ENCODE measurements at places on chromosomes 7 and 10.

GRCh38 chr10:32445036-32445435 is 904 bp upstream of the CCDC7 start:
- no peak for DNase-seq

DNA sequence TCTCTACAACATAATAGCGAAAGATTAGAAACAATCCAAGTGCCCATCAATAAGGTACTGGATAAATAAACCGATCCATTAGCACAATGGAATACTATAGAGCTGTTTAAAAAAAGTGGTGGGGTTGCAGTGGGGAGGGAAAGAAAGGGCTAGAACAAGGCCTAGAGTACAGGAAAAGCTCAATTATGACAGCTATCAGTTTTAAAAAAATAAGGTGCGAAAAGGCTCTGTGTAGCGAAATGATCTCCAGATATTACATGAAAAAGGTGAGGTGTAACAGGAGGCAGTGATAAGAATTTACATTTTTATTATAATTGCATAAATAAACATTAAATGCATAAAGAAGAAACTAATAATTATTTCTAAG is 30.8 kb downstream of the CYTH3 start:
- no peak for DNase-seq

DNA sequence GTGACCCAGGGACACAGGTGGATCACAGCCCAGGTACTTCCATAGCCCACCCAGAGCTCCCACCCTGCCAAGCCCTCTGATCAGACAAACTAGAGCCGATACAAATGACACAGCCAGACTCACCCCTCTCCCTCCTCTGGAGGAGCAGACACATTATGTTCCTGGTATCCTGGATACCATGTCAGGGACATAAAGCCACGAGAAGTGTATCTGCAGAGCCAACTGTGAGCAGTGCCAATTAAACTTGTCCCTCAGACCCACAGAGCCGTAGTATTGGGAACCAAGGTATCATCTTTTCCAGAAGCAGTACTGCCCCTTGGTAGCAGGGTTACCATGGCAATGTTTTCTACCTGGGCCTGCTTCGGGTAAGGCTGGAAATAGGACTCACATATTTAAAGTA is 47.3 kb upstream of the CPXM2 start:
- DNase-seq: no peak

DNA sequence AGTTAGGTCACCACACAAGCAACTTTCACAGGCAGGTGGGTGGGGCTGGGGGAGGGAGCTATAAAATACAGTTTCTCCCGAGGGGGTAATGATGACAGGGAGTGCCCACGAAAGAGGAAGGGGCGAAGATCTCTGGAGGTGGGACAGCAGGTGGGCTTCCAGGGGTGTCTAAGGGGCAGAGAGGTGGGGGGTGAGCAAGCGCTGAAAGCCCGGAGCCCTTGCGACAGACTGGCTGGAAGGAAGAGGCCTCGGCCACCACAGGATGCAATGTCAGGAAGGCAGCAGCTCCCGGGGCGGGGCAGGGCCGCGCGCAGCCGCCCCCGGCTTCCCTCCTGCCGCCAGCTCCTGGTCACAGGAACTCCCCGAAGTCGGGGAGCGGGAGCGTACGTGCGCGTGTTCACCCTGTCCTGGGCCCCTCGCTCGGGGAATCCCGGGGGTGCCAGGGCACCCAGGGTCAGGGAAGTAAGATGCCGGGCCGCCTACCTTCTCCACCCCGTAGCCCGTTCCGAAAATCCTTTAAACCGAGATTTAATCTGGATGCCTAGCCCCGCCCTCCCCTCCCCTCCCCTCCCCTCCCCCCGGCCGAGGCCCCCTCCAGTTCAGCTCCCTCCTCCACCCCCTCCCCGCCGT is 105.2 kb upstream of the PPIF start:
- peak; percentile 3 for DNase-seq

DNA sequence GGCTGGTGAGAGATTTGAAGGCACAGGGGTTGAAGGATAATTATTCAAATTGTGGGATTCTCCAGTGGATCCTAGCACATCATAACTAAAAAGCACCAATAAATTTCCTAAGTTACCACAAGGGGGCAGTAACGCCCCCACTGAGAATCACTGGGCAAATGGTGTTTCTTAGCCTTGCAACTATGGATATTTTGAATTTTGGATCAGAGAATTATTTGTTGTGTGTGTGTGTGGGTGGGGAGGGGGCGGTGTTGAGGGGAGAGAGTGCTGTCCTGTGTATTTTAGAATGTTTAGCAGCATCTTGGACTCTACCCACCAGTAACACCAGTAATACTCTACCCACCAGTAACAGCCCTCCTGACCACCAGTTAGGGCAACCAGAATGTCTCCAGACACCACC is 63.3 kb upstream of the PRKG1 start:
- DNase-seq: no peak

DNA sequence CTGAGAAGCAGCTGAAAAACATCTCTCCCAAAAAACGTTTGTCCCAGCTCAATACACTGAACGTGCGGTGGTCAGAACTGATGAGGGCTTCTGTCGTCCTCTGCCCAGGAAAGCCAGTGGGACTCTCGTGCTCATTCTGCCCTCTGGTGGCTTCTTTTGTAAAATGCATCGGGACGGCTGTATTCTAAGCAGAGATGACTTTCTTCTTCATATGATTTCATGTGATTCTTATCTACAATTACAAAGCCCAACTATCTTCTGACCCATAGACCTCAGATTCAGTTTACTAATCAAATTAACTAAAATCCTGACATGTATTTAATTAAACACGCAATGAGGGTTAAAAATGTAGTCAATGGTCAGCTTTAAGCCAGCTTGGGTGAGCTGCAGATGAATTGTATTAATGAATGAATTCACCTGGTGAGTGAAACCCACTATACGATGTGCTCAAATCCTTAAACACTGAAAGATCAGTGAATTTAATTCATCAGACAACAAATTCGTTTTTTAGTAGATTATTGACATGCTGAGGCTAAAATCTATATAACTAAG is 117.6 kb upstream of the FAM204A start:
- DNase-seq: peak; percentile 36

GRCh38 chr7:29424984-29425309 is 138.7 kb upstream of the PRR15 start:
- DNase-seq: peak; percentile 23

- DNase-seq: no peak
Observed at GRCh38 chr7:47610506-47611044, 28.7 kb upstream of the TNS3 start.

GRCh38 chr10:13670311-13670710 is 83.5 kb downstream of the PRPF18 start:
- no peak for DNase-seq

GRCh38 chr7:133345690-133346421 is 93.0 kb downstream of the EXOC4 start:
- DNase-seq: no peak

DNA sequence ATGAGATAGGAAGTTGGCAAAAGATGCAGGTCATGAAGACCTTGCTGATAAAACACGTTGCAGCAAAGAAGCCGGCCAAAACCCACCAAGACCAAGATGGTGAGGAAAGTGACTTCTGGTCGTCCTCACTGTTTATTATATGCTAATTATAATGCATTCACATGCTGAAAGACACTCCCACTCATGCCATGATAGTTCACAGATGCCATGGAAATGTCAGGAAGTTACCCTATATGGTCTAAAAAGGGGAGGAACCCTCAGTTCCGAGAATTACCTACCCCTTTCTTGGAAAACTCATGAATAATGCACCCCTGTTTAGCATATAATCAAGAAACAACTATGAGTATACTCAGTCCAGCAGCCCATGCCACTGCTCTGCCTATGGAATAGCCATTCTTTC is 202.4 kb upstream of the GRB10 start:
- DNase-seq: no peak

DNA sequence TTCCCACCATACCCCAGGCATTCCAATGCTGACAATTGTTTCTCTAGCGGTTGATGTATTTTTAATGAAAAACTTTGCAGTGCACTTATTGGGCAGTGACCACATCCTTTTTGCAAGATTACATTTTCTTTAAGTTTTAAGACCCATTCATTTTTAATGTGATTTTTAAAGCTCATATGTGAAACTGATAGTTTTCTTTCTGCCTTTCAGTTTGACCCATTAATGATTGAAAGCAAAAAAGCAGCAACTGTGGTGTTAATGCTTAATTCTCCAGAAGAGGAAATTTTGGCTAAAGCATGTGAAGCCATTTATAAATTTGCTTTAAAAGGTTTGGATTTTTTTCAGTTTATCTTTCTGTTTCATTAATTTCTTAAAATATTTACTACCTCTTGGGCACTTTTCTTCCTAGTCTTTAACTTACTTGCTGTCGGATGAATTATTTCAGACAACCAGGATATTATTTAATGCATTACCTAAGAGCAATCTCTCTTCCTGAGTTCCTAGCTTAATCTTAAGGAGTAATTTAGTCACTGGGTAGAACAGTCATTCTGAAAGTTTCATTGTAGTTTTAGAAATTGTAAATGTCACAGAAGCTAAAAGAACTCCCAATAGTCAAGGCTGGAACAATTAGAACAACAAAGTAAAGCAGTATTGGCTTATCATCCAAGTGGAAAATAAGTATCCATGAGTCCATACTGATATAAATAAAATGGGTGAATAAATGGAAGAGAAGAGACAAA is 18.3 kb downstream of the ARMC3 start:
- DNase-seq: no peak

GRCh38 chr7:41692251-41692650 is 10.6 kb downstream of the INHBA start:
- DNase-seq: no peak

DNA sequence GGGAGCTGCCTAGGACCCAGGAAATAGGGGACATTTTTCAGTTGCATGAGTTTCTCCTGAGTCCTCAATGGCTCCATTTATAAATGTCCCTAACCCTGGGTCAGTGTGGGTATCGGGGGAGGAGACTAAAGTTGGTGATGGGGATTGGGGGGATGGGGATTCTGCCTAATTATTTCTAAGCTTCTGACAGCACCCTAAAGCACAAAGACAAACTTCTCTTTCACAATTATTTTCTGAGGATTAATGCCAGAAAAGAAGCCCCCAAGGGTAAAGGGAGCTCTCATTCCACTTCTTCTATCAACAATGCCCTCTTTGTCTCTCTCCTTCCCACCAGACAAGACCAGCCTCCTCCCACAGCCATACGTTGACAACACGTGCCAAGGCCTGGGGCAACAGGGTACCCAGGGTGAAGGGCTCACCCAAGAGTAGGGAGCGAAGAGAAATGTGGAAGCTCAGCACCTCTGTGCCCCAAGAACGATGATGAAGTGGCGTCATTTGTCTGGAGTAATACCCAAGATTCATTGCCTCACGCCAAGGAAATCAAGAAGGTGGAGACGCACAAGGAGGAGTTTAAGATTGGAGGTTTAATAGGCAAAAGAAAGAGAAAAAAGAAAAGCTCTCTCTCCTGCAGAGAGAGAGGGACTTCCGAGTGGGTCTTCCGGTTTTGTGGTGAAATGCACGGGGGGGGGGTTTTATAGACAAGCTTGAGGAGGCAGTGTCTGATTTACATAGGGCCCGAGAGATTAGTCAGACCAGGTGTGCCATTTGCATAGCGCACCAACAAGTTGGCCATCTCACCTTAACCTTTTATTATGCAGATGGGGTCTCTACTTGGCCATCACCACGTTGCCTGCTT is 14.4 kb upstream of the GJC3 start:
- DNase-seq: peak; percentile 18

- no peak for DNase-seq
Observed at GRCh38 chr10:59283456-59284091, 78.8 kb downstream of the FAM13C start.

DNA sequence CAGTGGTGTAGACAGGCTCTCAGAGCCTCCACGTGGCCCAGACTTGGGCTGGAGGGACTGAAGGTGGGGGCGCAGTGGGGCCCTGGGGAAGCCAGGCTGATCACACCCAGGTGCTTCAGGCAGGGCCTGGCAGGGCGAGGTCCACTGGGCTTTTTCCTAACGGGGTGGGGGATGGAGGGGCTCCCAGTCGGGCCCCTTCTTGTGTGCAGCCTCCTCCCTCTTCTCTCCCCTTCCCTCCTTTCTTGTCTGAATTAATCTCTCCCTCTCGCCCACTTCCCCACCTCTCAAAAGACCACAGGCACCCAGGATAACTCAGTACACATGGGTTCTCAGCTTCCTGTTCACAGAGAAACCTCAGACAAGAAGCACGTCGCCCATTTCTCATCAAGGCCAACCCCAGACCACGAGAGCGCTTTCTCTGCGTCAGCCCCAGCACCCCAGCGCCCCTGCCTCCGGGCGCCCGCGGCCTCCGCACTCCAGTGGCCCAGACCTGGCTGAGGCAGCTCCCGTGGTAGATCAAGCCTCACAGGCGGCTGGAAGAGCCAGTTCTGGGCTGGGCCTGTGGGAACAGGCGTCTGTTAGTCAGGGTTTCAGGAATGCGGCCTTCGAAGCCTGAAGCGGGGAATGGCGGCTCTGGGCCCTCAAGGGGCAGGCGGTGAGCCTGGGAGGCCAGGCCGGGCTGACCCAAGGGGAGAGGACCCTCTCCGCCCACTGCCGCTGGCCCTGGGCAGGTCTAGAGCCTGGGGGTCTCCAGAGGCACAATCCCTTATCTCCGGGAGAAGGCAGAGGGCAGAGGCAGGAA is 50.6 kb downstream of the PWWP2B start:
- DNase-seq: no peak

GRCh38 chr10:79052291-79053080 is 16.3 kb upstream of the ZMIZ1 start:
- DNase-seq: no peak

DNA sequence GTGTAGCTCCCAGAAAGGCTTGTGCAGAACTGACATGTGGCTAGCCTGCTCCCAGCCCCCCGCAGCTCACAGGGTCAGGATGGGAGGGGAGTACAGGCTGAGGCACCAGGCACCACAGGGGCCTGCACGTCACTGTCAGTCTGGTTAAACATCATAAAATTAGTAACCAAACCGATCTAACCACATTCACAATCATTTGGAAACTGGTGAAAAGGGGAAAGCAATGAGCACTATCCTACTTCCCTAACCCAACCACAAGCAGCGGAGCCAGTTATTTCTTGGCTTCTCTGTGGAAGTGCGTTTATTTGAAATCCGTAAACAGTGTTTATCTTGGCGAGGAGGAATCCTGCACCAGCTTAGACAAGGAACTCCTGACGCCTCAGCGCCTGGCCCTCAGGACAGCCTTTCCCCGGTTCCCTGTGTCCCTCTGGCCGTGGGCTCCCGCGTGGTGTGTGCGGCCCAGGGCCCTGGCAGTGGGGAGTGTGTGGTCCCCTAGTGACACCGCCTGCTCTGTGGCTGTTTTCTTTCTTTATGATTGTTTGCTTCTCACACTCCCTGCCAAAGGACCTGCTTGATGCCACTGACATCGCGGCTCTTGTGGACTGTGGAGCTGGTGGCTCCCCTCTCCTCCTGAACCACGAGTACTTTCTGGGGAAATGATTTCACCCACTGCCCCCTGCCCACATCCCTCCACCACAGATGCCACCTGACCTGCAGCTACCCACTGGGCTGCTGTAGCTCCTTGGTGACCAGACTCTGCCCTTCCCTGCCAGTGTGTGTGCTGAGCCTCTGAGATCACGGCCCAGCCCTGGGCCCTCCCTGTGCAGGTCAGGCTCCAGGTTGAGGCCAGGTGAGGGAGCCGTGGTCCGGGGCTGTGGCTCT is 38.0 kb downstream of the INPP5A start:
- no peak for DNase-seq

- no peak for DNase-seq
Observed at GRCh38 chr7:7312323-7312722, 130.0 kb downstream of the C1GALT1 start.

Measured in NCI-H748 treated with DMSO at 0.1 percent for 48 hours (cell line).